ENCODE measurements at places on chromosomes 1 and 21. TPM values are rescaled to one million over a fixed set of nuclear protein-coding genes. Genes with fewer than 3 reads are reported as not detected.

- no peak for DNase-seq
Observed at GRCh38 chr1:3821447-3821846, 25.1 kb upstream of the LRRC47 start.

- no peak for DNase-seq
Observed at GRCh38 chr1:160544647-160545046, 21.6 kb upstream of the SLAMF6 start.

- no peak for DNase-seq
Observed at GRCh38 chr21:14991957-14992356, 72.8 kb downstream of the NRIP1 start.

DNA sequence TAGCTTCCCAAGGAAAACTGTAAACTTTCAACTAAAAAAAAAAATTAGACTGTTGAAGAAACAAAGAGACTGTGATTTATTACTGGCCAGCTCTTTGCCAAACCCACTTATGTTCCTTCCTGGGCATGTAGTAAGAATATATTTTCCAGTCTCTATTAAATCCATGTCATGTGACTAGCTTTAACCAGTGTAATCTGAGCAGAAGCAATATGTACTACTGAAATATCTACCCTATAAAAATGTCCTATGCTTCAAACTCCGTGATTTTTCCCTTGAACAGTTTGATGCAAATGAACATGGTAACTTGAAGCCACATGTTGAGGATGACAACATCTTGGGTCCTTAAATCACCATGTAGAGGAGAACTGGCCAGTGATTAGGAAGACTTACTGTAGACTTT lies 144.5 kb downstream of the NTMT2 start:
- DNase-seq = no peak

SELP gene
- 1.5 TPM for total RNA-seq

- DNase-seq = no peak
Observed at GRCh38 chr1:20609541-20609940, 20.6 kb downstream of the CDA start.

- no peak for DNase-seq
Observed at GRCh38 chr21:44405948-44406872, 49.1 kb upstream of the LRRC3 start.

- no peak for DNase-seq
Observed at GRCh38 chr1:11286735-11287410, 13.9 kb downstream of the UBIAD1 start.

CD53 gene
- 329 TPM for total RNA-seq

- DNase-seq = no peak
Observed at GRCh38 chr1:221274373-221274772, 395.1 kb downstream of the HLX start.

FCGR3B gene
- not detected for total RNA-seq

GRCh38 chr1:19430121-19431068 lies 54.9 kb downstream of the CAPZB start:
- no peak for DNase-seq

- DNase-seq = no peak
Observed at GRCh38 chr1:26970810-26971209, 10.5 kb upstream of the KDF1 start.

SLC1A7 gene
- not detected for total RNA-seq

- DNase-seq = no peak
Observed at GRCh38 chr21:36162631-36163030, 6.0 kb downstream of the DOP1B start.

GRCh38 chr1:229007701-229008100 lies 263.2 kb upstream of the RAB4A start:
- DNase-seq = no peak

MX1 gene
- total RNA-seq = 18.0 TPM

GRCh38 chr1:145983960-145984830 lies 12.2 kb downstream of the TXNIP start:
- DNase-seq = no peak

DNA sequence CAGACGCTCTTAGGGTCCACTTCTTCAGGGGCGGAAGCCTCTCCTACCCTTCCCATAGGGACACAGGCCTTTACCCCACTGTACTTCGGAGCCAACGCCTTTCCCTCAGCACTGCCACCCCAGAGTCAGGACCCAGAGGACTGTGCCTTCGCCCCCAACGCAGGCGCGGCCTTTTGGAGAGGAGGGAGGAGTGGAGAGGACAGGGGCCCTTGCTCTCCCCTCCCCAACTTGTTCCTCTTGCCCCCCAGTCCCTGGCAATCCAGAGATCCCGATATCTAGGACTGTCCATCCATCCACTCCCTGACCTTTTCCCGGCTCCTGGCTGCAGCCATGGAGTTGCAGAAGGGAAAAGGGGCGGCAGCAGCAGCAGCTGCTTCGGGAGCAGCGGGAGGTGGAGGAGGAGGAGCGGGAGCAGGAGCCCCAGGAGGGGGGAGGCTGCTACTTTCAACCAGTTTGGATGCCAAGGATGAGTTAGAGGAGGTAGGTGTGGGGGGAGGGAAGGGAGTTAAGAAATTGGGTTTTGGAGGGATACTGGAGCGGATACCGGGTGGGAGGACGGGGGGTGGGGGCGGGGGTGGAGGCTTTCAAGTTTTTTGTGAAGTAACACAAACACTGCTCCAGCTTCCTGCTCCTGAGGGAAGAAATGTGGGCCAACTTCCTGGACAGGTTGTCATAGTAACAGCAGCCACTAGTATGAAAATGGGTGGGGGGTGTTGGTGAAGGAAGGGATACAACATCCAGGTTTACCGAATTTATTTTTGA lies 636 bp downstream of the INTS3 start:
- no peak for DNase-seq

- DNase-seq = no peak
Observed at GRCh38 chr1:182071924-182072323, 10.4 kb upstream of the ZNF648 start.

Measured in activated naive CD4-positive, alpha-beta T cell treated with anti-CD3 and anti-CD28 coated beads, Interleukin-2, amount 50 U/mL, for 72 hours (primary cell).